OCI-M1 (cell line): ENCODE measurements at places on chromosomes 2 and 18.

DNA sequence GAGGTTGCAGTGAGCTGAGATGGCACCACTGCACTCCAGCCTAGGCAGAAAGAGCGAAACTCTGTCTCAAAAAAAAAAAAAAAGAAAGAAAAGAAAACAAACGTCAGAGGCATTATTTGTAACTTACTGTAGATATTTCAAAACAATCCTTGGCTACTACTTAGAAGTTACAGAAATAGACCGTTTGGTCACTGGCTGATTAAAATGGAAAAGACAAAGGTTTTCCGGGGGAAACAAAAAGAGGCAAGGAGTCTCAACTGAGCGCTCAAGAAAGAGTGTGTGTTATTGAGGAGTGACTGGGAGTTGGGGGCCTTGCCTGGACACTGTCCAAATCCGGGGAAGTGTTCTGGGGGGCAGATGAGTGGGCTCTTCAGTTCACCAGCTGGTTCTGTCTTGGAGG is 47.6 kb downstream of the TEX44 start:
- DNase-seq, result no peak

GRCh38 chr2:191166111-191166755 is 15.4 kb upstream of the STAT4 start:
- DNase-seq, result no peak

GRCh38 chr18:5759194-5759593 is 136.1 kb downstream of the TMEM200C start:
- no peak for DNase-seq

GRCh38 chr18:8787794-8788193 is 82.4 kb downstream of the MTCL1 start:
- DNase-seq, result no peak

- DNase-seq, result no peak
These were observed 105.5 kb upstream of the PKDCC start for GRCh38 chr2:41942278-41942677.

DNA sequence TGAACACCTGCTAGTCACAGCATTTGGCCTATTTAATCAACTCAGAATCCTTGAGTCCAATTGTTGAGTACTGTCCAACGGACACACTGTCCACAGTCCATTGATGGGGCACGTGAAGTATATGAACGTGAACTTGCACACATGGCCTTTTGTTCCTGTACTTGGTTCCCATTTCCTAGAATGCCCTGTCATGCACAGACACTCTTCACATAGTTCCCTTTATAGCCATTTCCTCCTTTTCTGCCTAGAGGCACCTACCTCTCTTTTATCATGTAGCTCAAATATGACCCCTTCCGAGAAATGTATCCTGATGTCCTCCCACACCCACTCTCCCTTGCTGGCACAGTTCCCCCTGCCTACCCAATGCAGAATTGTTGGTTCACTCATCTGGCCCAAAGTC is 8.7 kb upstream of the CRYGA start:
- DNase-seq, result peak; percentile 95
